ENCODE measurements at places on chromosomes 4 and X. TPM values are rescaled to one million over a fixed set of nuclear protein-coding genes. Genes with fewer than 3 reads are reported as not detected.
A peak's percentile ranks its signal among the peaks of the same experiment; 100 is the strongest.

- DNase-seq, result no peak
Observed at GRCh38 chr4:104751468-104751867, 256.8 kb upstream of the CXXC4 start.

Gene RPL34
- total RNA-seq, result 1,392 TPM

GRCh38 chr4:6402566-6403399 lies 69.6 kb downstream of the PPP2R2C start:
- DNase-seq, result no peak

DNA sequence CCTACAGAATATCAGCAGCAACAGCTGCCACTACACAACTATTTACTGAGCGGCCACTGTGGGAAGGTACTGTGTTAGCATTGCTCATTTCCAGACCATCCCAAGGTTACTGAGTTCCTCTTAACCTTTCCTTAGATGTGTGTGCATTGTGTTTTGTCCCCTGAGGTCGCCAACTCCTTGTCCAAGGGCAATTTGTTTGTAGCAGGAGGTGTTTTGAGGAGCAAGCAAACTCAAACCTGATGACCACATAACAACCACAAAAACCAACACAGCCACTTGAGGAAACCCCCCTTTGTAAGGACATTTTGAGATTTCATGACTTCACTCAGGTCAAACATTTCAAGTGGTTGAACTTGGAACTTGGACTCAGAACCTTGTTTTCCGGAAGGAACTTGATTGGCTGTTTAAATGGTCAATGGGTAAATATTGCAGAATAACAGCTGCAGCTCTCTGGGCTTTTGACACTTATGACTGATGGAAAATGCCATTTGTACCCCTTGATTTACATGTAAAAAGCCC lies 122.3 kb downstream of the MID1IP1 start:
- DNase-seq, result no peak

GRCh38 chr4:87026800-87027495 lies 92.1 kb downstream of the AFF1 start:
- no peak for DNase-seq

Gene C4orf36
- total RNA-seq, result not detected

DNA sequence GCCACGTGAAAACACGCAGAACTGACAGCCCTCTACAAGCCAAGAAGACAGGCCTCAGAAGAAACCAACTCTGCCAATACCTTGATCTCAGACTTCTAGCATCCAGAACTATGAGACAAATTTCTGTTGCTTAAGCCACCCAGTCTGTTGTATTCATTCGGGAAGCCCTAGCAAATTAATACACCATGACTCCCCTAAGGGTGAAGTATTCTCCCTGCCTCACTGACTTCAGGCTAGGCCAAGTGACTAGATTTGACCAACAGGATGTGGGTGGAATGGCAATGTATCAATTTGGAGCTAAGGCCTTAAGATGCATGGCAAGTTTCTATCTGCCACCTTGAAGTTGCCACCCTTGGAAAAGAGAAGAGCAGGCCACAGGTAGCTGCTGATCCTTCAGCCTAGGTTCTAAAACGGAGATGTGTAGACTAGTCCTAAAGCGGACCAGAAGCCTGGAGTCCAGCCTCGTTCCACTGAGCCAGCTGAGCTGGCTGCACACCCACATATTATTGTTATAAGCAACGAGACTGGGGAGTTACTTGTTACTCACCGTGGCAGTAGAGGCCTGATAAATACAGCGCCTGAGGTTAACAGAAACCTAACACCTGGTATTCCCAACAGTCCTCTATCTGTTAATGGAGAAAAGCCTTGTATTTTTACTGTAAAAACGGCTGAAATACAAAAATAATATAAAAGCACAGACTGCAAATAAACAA lies 16.4 kb downstream of the SCARB2 start:
- DNase-seq, result no peak

- DNase-seq, result no peak
Observed at GRCh38 chrX:129490330-129490729, 33.0 kb downstream of the SMARCA1 start.

Gene BEX3
- 10.6 TPM for total RNA-seq

Gene VEGFC
- total RNA-seq, result not detected

GRCh38 chr4:7679406-7680040 lies 244.8 kb upstream of the PSAPL1 start:
- DNase-seq, result peak; percentile 4

Gene MAGEC2
- total RNA-seq, result not detected

DNA sequence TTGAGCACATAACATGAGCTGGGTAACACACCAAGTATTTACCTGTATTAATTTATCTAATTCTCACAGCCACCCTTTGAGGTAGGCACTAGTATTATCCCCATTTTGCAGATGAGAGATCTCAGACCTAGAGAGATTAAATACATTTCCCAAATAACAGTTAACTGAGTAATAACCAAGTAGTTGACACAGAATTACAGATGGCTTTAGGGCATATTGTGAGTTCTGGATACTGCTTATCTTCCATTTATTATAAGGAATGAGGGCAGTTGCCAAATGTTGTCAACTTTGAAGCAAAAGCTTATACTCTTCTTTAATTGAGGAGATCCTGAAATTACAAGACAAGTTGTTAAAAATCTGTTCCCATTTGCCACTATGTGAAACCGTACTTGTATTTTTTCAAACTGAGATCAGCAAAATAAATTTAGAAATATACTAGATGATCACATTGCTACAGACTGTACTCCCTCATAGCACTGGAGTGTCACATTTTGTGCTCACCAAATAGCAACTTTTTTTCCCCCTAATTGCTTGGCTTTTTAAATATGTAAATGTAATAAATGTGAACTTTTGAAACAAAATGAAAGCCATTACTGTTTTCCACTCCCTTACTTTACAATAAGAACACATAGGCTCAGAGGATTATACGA lies 62.0 kb downstream of the ZNF827 start:
- DNase-seq, result no peak

DNA sequence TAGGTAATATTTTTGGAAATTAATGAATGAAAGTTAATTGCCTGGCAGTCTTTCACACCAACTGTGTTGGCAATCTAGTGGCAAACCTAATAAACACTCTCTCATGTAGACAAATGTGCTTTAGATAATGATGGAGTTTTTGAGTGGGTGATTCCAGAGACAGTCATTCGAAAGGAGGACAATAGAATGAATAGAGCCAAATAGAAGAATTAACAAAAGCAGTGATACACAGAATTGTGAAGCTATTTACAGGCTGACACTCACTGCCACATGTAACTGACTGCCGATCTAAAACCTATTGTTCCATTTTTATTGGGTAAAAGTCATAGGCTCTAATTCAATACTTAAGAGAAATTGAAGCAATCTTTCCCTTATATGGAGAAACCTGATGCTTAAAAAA lies 338.5 kb downstream of the PCDH7 start:
- DNase-seq, result no peak

Gene F9
- total RNA-seq, result not detected
